ENCODE measurements at places on chromosomes 2 and 18. TPM values are rescaled to one million over a fixed set of nuclear protein-coding genes. Genes with fewer than 3 reads are reported as not detected.

ACADL gene
- total RNA-seq = not detected

ACVR1C gene
- 8.0 TPM for total RNA-seq

GALNT14 gene
- not detected for total RNA-seq

SLC4A3 gene
- 0.29 TPM for total RNA-seq

CLEC4F gene
- 0.14 TPM for total RNA-seq

CIB4 gene
- total RNA-seq = 0.60 TPM

GLI2 gene
- 1.0 TPM for total RNA-seq

PFN4 gene
- total RNA-seq = not detected

PSMA8 gene
- total RNA-seq = not detected

CCDC121 gene
- 4.0 TPM for total RNA-seq

UBE2F gene
- 40.4 TPM for total RNA-seq

PPIG gene
- total RNA-seq = 49.2 TPM

SPATA3 gene
- not detected for total RNA-seq

LYPD1 gene
- total RNA-seq = 1.8 TPM
